ENCODE measurements at places on chromosomes 12 and 14.

DNA sequence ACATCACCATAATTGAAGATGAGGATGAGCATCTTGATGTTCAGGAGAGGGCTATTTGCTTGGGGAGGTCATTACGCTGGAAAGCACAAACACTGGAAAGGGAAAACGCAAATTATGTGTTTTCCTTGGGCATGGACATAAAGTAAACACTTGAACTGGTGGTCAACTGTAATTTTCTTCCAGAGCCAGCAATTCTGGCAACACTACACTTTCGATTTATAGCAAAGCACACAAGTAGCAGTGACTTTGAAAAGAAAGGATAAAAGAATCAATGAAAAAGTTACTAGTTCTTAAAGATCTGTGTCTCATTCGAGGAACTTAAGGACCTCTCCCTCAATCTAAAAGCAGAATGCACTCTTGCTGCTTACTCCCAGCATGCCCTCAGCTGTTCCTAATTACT lies 2.2 kb downstream of the CLEC14A start:
- no peak for DNase-seq

DNA sequence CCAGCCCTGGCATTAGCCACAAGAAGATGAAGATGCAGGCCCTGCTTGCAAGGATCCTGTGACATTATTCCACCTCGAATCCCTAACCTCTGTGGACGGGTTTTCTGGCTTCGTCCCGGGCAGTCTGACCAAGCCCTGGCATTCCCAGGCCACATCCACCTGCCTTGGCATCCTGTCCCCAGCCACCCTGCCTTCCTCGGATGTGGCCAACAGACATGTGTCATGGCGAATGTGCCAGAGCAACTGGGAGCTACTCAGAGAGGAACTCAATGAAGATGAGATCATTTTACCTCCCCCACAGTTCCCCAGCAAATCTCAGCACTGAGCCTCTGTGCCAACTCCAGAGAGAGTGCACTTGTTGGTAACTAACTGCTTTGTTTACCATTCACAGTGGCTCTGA lies 33.5 kb upstream of the KCNA5 start:
- DNase-seq = no peak

- no peak for DNase-seq
Measured at GRCh38 chr14:74875941-74876913, at the start of gene PROX2. Gene PROX2, minus strand, starts transcription at chr14:74876145. Its CDS starts 12,311 bp downstream, at chr14:74863834.

DNA sequence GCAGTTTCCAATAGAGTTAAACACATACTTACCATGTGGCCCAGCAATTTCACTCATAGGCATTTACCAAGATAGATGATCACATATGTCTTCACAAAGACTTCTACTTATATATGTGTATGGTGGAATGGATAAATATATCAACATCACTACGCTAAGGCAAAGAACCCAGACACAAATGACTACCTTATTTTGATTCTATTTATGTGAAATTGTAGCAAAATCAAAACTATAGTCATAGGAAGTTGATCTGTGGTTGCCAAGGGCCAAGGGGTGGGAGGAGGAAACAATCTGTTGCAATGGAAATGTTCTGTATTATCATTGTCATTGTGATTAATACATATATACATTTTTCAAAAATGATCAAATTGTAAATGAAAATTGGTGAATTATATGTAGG lies 47.7 kb upstream of the ANP32D start:
- no peak for DNase-seq

DNA sequence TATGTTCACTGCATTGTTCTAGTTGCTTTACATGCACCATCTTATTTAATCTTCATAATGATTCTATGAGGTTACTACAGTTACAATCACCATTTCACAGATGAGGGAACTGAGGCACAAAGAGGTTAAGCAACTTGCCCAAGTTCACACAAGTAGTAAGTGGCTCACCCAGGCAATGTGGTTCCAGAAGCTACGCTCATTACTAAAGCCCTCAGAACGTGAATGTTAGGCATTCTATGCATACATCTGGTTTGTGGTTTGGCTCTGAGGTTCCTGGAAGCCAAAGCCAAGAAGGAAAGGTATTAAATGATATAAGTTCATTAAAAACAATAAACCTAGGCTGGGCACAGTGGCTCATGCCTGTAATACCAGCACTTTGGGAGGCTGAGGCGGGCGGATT lies 14.4 kb upstream of the VRTN start:
- DNase-seq = no peak

- no peak for DNase-seq
Measured at GRCh38 chr14:62364800-62365280, 602.6 kb downstream of the SNAPC1 start.
